ENCODE measurements at places on chromosomes 3 and 15. TPM values are rescaled to one million over a fixed set of nuclear protein-coding genes. Genes with fewer than 3 reads are reported as not detected.

- DNase-seq, result no peak
These were observed 156.7 kb downstream of the ANO10 start for GRCh38 chr3:43465109-43465508.

- DNase-seq, result no peak
These were observed 32.4 kb downstream of the B3GALNT1 start for GRCh38 chr3:161072751-161073150.

GRCh38 chr3:9876991-9877390 is 3.1 kb downstream of the CIDEC start:
- DNase-seq, result no peak

GRCh38 chr3:153625506-153625905 is 463.5 kb downstream of the RAP2B start:
- no peak for DNase-seq

DNA sequence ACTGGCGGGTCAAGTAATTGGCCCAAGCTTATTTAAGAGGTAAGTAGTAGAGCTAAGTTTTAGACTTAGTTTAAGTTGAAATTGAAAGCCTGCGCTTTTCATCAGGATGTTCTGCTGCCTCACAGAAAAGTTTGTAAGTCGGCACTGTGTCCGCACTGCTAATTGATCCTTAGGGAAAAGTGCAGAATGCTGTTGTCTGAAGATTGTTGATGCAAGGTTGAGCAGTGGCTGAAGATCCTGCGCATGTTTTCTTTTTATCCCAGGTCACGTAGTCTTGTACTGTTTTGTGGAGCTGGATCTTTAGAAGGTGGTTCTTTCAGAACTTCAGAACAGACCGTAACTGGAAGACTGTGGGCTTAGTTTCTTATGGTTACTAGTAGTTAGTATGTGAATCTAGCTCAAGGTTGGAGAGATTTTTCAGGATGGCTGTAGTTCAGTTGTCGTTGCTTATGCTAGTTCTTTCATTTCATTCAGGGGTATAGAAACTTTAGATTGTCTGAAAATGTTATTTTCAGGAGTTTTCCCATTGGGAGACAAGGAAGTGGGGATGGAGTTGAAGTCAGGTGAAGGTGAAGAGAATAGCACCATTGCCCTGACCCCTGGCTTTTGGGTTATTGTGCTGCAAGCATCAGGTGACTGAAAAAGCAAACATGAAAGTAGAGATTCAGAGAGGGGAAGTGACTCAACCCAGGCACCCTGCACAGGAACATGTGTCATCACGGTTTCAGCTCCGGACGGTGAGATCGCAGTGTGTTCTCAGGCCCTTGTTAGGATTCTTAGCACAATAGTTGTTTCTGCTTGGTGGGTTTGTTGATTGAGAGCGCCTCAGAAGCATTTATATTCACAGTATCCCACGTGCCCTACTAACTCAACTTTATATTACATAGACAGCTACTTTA is 32.8 kb downstream of the AKAP13 start:
- peak; percentile 81 for DNase-seq

GRCh38 chr15:69704700-69705099 is 252.1 kb downstream of the RPLP1 start:
- DNase-seq, result no peak

GRCh38 chr3:180804916-180805315 is 107.6 kb upstream of the FXR1 start:
- DNase-seq, result peak; percentile 67

DNA sequence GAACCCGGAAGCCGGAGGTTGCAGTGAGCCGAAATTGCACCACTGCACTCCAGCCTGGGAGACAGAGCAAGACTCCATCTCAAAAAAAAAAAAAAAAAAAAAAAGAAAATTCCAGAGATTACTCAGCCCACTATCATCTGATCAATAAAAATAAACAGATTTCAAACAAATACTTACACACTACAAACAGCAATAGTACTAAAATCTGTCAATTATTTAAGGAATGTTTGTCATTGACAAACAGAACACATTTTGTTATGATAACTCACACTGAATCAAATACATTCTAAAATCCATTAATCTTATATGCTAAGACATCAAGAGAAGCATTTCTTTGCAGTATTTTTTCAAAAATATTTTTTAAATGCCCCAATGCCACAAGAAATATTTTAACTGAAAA is 7.6 kb downstream of the MYO9A start:
- DNase-seq, result no peak

EBLN2 gene
- 3.0 TPM for total RNA-seq

TMC3 gene
- not detected for total RNA-seq

BNC1 gene
- total RNA-seq, result 7.7 TPM

CX3CR1 gene
- under 0.01 TPM for total RNA-seq

AMT gene
- 2.6 TPM for total RNA-seq

ACTC1 gene
- 0.33 TPM for total RNA-seq

All from fibroblast of lung (primary cell).